Liver (tissue), 10 donors: ENCODE measurements at places on chromosomes 1 and 21.

GRCh38 chr21:43654806-43655489, 4.3 kb downstream of the HSF2BP start:
- DNase-seq = no peak

DNA sequence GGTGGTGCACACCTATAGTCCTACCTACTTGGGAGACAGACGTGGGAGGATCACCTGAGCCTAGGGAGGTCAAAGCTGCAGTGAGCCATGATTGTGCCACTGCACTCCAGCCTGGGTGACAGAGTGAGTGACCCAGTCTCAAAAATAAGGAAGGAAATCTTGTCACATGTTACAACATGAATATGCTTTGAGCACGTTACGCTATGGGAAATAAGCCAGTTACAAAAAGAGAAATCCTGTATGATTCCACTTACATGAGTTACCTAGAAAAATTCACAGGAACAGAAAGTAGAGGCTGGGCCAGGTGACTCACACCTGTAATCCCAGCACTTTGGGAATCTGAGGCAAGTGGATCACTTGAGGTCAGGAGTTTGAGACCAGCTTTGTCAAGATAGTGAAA, 6.7 kb upstream of the PADI6 start:
- no peak for DNase-seq

DNA sequence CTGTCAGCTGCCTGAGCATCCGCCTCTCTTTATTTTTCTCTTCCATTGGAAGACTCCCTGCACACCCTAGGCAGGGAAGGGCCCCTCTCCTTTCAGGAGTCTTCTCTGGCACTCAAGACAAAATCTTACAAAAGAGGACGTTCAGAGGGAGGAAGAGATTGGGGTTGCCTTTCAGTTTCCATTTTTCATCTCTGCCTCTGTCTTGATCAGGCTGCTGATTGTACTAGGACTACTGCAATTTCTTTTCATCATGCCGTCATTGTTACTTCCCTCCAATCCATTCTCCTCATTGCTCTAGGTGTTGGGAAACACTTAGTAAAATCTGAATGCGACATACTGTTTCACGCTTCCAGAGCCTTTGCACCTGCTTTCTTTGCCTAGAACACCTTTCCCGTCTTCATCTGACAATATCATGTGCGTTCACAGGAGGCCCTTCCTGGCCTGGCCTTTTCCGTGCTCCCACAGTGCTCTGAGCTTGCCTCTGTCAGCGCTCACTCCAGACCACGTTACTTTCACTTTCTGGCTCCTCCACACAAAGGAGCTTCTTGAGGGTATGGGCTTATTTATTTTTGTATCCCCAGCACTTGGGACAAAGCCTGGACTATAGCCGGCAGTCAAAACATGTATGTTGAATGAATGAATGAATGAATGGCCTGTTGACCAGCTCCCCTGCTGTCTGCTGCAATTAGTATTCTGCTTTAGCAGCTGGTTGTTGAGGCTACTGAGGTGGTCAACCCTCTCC, 10.9 kb downstream of the LRRC71 start:
- DNase-seq = no peak

- no peak for DNase-seq
Observed at GRCh38 chr1:65409314-65409713, 11.2 kb upstream of the LEPR start.

GRCh38 chr1:9360371-9361064, 67.8 kb downstream of the SPSB1 start:
- DNase-seq = no peak

- DNase-seq = no peak
Observed at GRCh38 chr1:63329621-63330330, 7.4 kb downstream of the FOXD3 start.

- no peak for DNase-seq
Observed at GRCh38 chr21:37128076-37128475, 55.0 kb downstream of the TTC3 start.

- no peak for DNase-seq
Observed at GRCh38 chr1:165234149-165234548, 122.4 kb downstream of the LMX1A start.

GRCh38 chr21:15365751-15366392, 301.1 kb upstream of the NRIP1 start:
- DNase-seq = no peak

GRCh38 chr1:193264313-193265065, 78.1 kb upstream of the B3GALT2 start:
- DNase-seq = no peak

DNA sequence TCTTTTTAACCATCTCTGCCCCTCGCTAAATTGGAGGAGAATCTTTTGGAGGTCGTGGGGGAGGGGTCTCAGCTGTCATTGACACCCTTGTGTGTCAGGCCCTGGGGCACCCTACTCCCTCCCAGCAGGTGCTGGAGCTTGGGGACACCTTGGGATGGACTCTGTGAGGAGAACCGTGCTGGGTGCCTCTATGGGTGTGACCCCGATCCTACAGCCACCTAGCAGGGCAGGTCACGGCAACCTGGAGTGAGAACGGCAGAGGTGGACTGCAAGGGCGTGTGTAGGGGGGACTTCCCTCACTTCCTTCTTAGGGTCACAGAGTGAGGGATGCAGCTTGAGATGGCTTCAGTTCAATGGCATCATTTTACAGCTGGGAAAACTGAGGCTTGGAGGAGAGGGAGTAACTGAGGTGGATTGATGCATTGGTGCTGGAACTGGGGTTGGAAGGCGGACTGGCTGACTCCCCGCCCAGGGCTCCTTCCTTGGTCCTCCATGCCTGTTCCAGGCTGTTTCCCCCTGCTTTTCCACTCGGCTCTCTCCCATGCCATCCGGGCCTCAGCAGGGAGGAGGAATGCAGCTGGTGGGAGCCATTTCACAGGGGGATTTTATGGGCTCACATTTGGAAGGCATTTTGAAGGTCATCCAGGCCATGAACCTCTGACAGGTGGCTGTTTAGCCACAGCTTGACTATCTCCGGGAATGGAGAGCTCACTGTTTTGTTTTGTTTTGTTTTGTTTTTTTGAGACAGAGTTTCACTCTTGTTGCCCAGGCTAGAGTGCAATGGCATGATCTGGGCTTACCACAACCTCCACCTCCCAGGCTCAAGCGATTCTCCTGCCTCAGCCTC, 18.8 kb upstream of the ARHGEF10L start:
- no peak for DNase-seq

- DNase-seq = no peak
Observed at GRCh38 chr1:172343240-172344160, 77.0 kb upstream of the C1orf105 start.

- no peak for DNase-seq
Observed at GRCh38 chr1:64220241-64220640, 16.8 kb downstream of the UBE2U start.

- no peak for DNase-seq
Observed at GRCh38 chr1:180150982-180151381, 3.7 kb upstream of the QSOX1 start.

- no peak for DNase-seq
Observed at GRCh38 chr21:42157606-42158310, 61.2 kb upstream of the ABCG1 start.

DNA sequence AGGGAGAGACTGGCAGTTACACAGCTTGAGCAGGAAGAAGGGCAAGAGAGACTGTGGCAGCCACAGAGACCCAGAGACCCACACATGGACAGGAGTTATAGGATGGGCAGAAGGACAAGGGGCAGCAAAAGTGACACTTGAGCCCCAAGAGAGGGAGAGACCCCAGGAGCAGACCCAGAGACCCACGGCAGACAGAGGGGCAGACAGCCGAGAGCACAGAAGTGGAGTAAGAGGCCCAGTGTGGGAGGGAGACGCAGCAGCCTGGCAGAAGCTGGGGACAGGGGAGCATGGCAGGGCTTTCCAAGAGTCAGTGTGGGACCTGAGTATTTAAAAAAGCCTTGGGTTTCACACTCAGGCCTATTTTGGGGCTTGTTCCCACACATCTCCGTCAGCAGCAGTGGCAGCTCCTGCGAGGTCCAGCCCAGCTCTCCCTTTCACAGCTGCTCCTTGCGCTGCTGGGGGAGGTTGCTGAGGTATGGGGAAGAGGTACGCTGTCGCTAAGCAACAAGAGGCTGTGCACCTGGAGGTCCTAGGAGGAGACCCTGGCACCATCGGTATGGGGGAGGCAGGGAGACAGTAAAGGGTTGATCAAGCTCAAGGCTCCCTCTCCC, 9.0 kb upstream of the MEF2D start:
- DNase-seq = no peak

DNA sequence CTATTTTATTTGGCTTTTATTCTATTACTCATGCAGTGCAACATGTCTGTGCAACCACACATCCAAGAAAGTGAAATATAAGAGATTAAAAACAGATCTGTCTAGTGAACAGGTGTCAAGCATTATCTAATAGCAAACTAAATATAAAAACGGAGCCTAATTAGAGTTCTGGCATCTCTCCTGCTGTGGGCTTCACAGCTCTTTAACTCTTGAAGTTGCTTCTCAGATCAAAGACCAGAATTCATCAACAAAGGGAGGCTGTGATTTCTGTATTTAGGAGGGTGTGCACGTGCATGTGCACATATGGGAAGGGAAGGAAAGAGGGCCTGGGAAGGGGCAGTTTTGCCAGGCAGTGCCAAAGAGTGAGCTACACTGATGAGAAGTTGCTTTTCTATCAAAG, 81.0 kb downstream of the MIS18A start:
- no peak for DNase-seq

DNA sequence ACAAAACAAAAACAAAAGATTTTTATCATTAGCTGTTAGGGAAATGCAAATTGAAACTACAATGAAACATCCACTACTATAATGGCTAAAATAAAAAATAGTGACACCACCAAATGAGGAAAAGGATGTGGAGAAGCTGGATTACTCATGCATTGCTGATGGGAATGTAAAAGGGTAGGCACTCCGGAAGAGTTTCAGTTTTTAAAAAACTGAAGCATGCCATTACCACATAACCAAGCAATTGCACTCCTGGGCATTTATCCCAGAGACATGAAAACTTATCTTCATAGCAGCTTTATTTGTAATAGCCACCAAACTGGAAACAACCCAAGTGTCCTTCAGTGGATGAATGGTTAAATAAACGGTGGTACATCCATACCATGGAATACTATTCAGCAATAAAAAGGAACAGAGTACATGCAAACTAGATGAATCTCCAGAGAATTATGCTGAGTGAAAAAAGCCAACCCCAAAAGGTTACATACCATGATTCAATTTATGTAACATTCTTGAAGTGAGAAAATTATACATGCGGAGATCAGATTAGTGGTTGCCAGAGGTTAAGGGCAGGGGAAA, 14.5 kb upstream of the CFAP298 start:
- DNase-seq = no peak

GRCh38 chr1:44417351-44418021, 12.4 kb downstream of the RNF220 start:
- DNase-seq = no peak
